ENCODE measurements at places on chromosomes 3 and 15. TPM values are rescaled to one million over a fixed set of nuclear protein-coding genes. Genes with fewer than 3 reads are reported as not detected.

Gene SEMA6D
- total RNA-seq = 2.3 TPM

Gene TRH
- total RNA-seq = not detected

Gene ANKRD34C
- not detected for total RNA-seq

Gene ARGFX
- not detected for total RNA-seq

Gene OR5K2
- total RNA-seq = not detected

Gene CYB561D2
- 33.7 TPM for total RNA-seq

Gene TGFBR2
- 163 TPM for total RNA-seq

Gene CKMT1A
- total RNA-seq = not detected

Gene CYP1A2
- not detected for total RNA-seq

Gene CEP19
- 3.1 TPM for total RNA-seq

Gene DUOXA2
- total RNA-seq = not detected

Gene OXTR
- total RNA-seq = 1.4 TPM

Gene MFSD1
- 65.6 TPM for total RNA-seq

Gene ACKR2
- 4.4 TPM for total RNA-seq

Gene CYP1A1
- total RNA-seq = not detected

Gene CHDH
- 0.63 TPM for total RNA-seq

Gene CYP8B1
- total RNA-seq = not detected

Gene PLIN1
- total RNA-seq = 0.88 TPM

Gene ERC2
- total RNA-seq = 0.27 TPM

Gene LRRN1
- 8.0 TPM for total RNA-seq

Gene TTC21A
- 12.1 TPM for total RNA-seq

Gene CHRD
- total RNA-seq = 16.9 TPM

Gene ATP13A5
- total RNA-seq = not detected

Gene GHSR
- not detected for total RNA-seq

Gene KLHL6
- total RNA-seq = 29.4 TPM

Gene AMOTL2
- total RNA-seq = 74.0 TPM

Gene GALNT15
- 147 TPM for total RNA-seq

Gene TMEM212
- total RNA-seq = not detected

Gene LYZL4
- not detected for total RNA-seq

Gene IDH2
- total RNA-seq = 70.9 TPM

Gene GOLGA8R
- 4.7 TPM for total RNA-seq

Gene COLQ
- total RNA-seq = 6.0 TPM

Measured in spleen (tissue), 13 donors.